Astrocyte (in vitro differentiated cells and primary cell): ENCODE measurements at places on chromosomes 16 and 17.

DNA sequence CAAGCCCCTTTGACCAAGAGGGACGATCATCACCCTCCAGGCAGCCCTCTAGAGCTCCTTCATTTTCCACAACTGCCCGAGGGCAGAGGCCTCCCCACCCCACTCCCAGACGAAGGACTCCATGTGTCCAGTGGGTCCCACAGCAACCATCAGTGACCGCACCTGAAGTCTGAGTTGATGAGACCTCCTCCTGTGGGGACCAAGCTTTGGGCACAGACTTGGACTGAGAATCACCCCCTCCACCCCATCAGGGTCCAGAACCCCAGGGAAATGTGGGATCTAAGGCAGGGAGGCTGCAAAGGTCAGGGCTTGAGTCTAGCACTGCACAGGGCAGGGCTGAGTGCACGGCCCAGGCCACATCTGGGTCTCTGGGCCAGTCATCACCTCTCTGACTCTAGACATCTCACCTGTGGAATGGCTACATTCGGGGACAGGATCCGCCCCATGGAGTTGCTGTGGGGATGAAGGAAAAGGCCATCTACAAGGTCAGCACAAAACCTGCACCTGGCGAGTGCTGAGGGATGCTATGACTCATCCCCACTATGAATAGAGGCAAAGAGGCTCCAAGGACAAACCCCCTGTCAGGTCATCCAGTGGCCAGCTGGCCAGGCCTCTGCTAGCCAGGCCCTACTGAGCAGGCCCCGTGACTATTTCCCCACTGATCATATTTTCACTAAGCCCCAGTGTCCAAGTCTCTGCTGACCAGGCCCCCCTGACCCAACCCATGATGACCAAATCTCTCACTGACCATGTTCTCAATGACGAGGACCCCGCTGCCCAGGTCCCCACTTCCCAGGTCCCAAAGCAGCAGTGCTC, 38.4 kb downstream of the TNFRSF13B start:
- no peaks in the 10 kb centered on the region for H3K36me3 ChIP-seq
- H3K27me3 ChIP-seq, result peaks cover 4% of the 10 kb centered on the region
- no peaks in the 10 kb centered on the region for H3K4me1 ChIP-seq
- H3K4me3 ChIP-seq, result no peak overlapping the region
- no peak overlapping the region for H3K27ac ChIP-seq
- DNase-seq, result peak; percentile 10

DNA sequence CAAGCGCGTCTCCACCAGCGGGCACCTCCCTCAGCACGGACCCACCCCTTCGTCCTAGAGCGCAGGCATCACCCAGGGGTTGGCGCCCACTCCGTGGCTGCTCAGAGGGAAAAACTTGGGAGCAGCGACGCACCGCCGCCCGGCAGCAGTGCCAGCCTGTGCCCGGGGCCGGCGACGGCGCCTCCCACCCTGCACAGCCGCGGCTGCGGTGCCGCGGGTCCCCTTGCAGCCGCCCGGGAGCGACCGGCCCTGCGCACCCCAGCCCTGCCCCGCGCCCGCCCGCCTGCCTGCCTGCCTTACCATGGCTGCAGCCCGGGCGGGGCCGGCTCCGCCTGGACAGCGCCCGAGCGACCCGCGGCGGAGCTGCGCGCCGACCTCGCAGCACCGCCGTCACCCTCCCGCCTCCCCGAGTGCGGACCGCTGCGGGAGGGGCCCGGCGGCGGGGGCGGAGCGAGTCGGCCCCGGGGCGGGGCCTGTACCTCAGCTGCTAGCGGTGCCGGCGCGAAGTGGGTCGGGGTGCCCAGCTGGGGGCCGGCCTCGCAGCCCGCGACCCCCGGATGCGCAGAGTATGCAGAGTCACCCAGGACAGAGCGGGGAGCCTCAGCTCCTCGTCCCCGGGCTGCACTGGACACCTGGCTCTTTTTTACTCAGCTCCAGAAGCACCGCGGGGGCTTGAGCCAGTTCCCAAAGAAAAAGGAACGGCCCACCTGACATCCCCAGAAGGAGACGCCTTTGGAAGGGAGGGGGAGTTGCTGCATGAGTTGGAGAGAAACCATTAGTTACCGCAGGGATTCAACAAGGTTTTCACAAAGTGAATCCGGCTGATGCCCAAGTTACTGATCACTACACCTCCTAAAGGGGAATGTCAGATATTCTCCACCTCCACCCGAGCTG, 17.5 kb upstream of the MTMR4 start:
- H3K4me3 ChIP-seq, result peak overlapping the region; percentile 52
- H3K27ac ChIP-seq, result no peak overlapping the region
- peak; percentile 23 for DNase-seq
- peaks cover 12% of the 10 kb centered on the region for H3K27me3 ChIP-seq
- peaks cover 36% of the 10 kb centered on the region for H3K4me1 ChIP-seq

- H3K27ac ChIP-seq, result no peak overlapping the region
- no peak for DNase-seq
- H3K27me3 ChIP-seq, result no peaks in the 10 kb centered on the region
- H3K4me1 ChIP-seq, result peaks cover 4% of the 10 kb centered on the region
- no peaks in the 10 kb centered on the region for H3K36me3 ChIP-seq
- no peak overlapping the region for H3K4me3 ChIP-seq
Observed at GRCh38 chr16:85686912-85687591, 1.7 kb downstream of the GINS2 start.

- no peaks in the 10 kb centered on the region for H3K36me3 ChIP-seq
- no peak overlapping the region for H3K27ac ChIP-seq
- H3K4me3 ChIP-seq, result no peak overlapping the region
- peak; percentile 23 for DNase-seq
Observed at GRCh38 chr17:83086199-83086880, 6.9 kb downstream of the METRNL start.

GRCh38 chr17:81066072-81066471, 31.1 kb downstream of the BAIAP2 start:
- H3K4me1 ChIP-seq, result peaks cover 37% of the 10 kb centered on the region
- DNase-seq, result no peak
- no peak overlapping the region for H3K4me3 ChIP-seq
- no peaks in the 10 kb centered on the region for H3K27me3 ChIP-seq
- H3K36me3 ChIP-seq, result no peaks in the 10 kb centered on the region
